Activated T-helper 17 cell treated with anti-CD3 and anti-CD28 coated beads, Interleukin-2, amount 50 U/mL, for 72 hours (primary cell): ENCODE measurements at places on chromosomes 3 and 15. TPM values are rescaled to one million over a fixed set of nuclear protein-coding genes. Genes with fewer than 3 reads are reported as not detected.

GRCh38 chr3:135865085-135865484, 100.4 kb upstream of the PPP2R3A start:
- ATAC-seq = no peak

DNA sequence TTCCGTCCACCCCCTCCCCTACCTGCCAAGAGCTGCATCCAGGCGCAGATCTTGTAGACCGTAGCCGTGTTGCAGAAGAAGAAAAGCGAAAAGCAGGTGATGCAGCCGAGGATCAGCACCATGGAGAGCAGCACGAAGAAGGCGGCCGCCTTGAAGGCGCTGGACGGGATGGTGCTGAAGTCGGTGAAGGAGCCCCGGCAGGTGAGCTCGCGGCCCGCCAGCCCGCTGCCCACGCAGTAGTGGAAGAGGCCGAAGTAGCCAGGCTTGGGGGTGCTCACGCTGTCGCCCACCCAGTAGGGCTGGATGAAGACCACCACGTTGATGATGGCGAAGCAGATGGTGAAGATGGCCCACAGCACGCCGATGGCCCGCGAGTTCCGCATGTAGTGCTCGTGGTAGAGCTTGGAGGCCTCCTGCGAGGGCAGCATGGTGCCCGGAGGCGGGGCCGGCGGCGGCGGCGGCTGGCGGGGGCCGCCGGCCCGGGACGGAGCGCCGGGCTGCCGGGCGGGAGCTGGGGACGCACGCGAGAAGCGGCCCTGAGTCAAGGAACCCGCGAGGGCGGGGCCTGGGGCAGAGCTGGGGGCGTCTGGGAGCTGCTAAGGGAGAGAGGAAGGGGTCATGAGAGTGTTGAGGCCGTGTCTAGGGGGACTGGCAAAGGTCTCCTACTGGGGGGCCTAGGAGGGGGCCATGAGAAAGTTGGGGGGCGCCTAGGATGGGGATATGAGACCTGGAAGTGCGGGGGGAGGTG, 1.2 kb downstream of the LHFPL4 start:
- no peak for ATAC-seq

DNA sequence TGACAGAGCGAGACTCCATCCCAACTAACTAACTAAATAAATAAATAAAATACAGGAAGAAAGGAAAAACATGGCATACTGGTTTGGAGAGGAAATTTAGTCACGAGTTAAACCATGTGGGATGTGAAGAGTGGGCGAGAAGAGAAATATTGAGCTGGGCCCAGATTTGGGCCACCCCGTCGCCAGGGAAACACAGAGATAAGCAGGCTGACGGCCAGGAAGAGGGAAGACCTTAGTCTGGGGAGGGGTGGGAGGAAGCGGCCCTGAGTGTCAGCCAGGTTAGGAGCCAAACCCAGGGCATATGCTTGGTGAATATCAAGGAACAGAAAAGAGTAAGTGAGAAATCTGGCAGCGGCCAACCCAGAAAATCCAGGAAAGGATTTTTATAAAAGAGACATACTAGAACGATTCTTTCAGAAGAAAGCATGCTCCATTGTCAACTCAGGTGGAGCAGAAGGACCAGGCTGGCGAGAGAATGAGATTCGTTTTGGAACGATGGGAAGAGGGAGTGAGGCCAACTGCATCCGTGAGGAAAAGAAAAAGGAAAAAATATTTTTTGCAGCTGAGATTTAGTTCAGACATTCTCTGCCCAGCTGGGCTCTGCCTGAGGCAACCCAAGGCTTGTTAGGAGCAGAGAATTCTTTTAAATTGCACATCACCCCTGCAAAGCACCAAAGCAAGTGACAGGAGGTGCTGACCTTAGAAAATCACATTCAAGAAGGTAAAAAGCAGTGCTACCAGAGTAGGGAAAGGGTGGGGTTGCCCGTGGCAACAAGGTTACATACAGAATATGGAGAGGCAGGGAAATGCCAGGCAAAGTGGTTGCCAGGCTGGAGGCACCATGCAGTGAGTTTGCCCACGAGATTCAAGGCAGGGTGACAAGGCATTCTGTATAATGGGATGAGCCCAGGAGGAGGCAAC, 59.3 kb upstream of the RAD18 start:
- no peak for ATAC-seq

Gene GOLGA6L7
- total RNA-seq = not detected

Gene CASR
- 0.82 TPM for total RNA-seq

DNA sequence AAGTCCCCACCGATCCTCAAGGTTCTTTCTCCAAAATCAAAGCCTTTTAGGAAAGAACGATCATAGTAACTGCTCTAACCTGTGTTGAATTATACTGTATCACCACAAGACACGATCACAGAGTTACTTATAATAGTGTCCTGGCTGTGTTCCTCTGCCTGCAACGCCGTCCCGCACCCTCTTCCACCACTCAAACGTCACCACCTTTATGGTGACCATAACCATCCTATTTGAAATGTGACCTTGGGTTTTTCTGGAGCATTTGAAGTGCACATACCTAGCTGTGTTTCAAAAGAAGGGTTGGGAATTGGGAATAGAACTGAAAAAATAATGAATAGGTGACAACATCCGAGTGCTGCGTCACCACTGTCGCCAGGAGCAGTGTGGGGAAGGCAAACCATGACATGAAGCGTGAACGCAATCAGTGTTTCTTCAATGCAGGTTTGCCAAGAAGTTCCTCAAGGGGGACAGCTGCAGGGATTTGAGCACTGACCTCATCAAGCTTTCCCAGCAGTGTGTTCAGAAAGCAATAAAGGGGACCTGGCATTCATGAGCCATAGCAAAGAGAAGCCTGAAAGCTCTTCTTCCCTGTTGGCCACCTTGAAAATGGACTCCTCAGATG, 769 bp upstream of the SELENOS start:
- ATAC-seq = no peak

- ATAC-seq = no peak
Observed at GRCh38 chr3:160296591-160296990, 71.4 kb downstream of the C3orf80 start.

- ATAC-seq = no peak
Observed at GRCh38 chr3:124223853-124224252, 231.9 kb upstream of the ROPN1 start.

GRCh38 chr3:8266730-8267131, 234.9 kb upstream of the LMCD1 start:
- no peak for ATAC-seq
